Kidney tubule cell (primary cell): ENCODE measurements at places on chromosomes 1 and 21.

- peak; percentile 68 for DNase-seq
Measured at GRCh38 chr21:36698385-36698980, 432 bp upstream of the SIM2 start.

GRCh38 chr1:59354709-59355337 is 57.9 kb downstream of the FGGY start:
- peak; percentile 44 for DNase-seq

DNA sequence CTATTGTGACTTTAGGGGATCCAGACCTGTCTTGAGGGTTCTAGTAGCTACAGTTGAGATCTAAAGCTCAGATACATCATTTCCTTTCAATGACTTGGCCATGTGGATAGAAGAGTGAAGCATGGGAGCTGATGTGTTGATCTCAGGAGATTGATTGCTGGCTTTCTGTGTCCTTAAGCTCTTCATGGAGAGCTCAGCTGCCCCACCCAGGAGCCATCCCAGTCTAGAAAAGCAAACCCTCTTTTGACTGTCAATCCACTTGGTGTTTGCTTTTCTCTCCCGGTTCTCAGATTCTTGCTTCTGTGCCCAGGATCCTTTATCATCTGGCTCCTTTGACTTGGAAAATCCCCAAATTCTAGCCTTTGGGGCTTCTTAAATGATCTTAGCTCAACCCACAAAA is 87.2 kb downstream of the ATP1A1 start:
- DNase-seq = no peak

GRCh38 chr1:76314730-76315129 is 240.2 kb downstream of the ST6GALNAC3 start:
- DNase-seq = peak; percentile 17

DNA sequence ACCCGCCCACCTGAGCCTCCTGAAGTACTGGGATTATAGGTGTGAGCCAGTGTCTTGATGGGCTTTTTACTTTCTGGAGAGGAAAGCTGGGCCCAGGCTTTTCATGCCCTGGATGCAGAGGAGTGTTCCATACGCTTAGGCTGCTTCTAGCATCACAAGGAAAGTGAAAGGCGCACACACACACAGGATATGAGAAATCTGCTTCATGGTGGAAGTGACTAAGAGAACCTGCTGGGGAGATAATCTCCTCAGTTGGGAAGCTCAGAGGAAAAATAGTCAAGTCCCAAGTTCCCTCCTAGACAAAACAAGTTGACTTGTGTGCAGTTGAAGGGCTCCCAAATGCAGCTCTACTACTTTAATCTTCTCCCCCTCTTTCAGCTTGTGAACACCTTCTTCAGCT is 2.2 kb downstream of the NUDC start:
- DNase-seq = peak; percentile 32

- no peak for DNase-seq
Measured at GRCh38 chr1:150234309-150234565, 1.7 kb downstream of the ANP32E start.

GRCh38 chr1:23902321-23903278 is 10.6 kb downstream of the CNR2 start:
- DNase-seq = no peak

GRCh38 chr21:41508415-41509144 is 622 bp upstream of the TMPRSS2 start:
- DNase-seq = peak; percentile 21

- DNase-seq = peak; percentile 70
Measured at GRCh38 chr1:17819129-17819802, 64.1 kb downstream of the ACTL8 start.

DNA sequence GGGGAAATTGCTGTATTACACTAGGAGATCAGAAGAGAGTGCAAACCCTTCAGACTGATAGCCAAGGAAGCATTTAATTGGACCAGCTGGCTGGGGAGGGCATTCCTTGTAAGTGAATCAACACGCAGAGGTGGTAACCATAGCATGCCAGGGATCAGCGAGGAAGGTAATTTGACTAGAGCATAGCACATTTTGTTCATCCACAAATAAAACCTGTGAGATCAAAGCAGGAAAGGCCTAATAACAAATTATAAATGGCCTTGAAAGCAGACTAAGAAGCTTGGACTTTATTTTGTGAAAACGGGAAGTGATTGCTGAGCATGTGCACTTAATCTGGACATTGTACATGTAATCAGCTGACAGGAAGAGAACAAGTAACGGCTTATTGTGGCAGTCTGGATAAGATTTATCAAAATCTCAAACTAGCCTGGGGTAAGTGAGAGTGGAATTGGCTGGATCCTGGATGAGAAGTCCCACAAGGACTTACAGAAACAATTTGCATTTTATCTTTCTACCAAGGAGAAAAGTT is 11.7 kb upstream of the CD55 start:
- peak; percentile 92 for DNase-seq

DNA sequence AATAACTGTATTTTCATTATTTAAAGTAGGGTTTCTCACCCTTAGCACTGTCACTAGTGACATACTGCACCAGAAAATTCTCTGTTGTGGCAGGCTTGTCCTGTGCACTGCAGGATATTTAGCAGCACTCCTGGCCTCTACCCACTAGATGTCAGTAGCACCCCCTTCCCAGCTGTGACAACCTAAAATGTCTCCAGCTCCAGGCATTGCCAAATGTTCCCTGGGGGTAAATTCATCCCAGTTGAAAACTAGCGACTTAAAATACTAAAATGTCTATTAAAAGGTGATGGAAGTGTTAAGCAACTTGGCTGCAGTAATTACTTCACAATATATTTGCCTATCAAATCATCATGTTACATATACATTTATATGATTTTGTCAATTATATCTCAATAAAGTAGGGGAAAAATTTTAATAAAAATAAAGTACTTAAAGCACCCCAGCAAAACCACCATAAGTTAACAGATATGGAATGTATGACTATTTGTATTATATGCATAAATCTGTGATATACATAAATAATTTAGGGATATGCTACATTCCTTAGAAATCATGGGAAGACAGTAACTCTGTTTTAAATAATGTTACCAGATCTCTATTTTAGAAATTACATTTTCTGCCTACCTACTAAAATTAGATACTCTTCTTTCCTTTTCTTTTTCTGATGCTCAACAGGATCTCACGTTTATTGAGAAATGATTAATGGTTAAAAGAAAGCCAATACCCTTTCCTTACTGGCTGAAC is 74.6 kb downstream of the ARID4B start:
- DNase-seq = peak; percentile 67
